ENCODE measurements at places on chromosomes 3 and 15.
A peak's percentile ranks its signal among the peaks of the same experiment; 100 is the strongest.

DNA sequence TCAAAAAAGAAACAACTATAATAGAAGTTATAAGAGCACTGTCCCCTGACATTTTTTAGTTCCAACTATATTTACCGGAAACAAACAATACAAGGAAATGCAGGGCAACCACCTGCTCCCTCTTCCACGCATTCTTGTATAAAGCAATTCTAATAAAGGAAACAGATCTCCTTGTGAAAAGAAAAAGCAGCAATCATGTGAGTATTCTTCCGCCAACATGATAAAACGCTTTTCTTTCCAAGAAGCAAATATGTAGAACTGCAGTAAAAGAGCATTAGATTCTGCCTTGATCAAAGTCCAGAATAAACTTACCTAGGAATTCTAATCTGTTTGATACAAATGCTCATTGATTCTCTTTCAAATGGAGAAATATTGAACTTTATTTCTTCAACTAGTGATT, 230.3 kb downstream of the CNTN3 start:
- no peak for DNase-seq

GRCh38 chr15:75479670-75480069, 28.2 kb upstream of the SIN3A start:
- DNase-seq = no peak

- DNase-seq = no peak
Measured at GRCh38 chr3:25056036-25056755, 371.9 kb upstream of the RARB start.

- peak; percentile 20 for DNase-seq
Measured at GRCh38 chr15:74725845-74726773, 781 bp upstream of the CYP1A1 start.

DNA sequence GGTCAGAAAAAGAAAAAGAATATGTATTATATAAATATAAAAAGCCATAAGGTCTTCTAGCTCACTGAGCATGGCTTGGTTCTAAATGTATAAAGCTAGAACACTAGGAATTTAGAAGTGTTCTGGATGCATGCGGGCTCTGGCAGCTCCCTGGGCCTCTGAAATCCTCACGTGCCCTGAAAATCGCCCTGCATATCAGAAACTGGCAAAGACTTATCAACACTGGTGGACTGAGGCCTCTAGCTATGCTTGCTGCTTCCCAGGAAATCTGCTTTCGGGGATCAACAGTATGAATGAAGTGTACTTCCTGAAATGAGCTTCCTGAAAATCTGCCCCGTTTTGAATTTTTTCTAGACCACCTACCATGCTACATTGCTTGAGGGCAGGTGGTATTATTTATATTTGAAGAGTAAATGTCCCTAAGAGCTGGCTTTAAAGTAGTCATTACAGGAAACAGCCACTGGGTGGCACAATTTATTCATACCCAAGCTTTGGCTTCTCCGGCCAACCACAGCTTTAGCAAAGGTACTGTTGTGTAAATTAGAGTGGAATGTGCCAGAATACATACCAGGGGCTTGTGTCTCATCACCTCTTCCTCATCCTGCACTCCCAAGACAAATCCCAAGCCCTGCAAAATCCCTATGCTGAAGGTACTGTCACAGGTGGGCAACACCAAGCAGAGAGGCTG, 17.7 kb downstream of the CRTAP start:
- DNase-seq = no peak

- no peak for DNase-seq
Measured at GRCh38 chr3:7964899-7965298, 536.7 kb upstream of the LMCD1 start.

- no peak for DNase-seq
Measured at GRCh38 chr3:132822266-132822665, 100.1 kb upstream of the NPHP3 start.

GRCh38 chr3:189563853-189564563, 67.2 kb upstream of the TP63 start:
- no peak for DNase-seq

GRCh38 chr3:71987828-71988227, 202.9 kb upstream of the PROK2 start:
- DNase-seq = no peak

DNA sequence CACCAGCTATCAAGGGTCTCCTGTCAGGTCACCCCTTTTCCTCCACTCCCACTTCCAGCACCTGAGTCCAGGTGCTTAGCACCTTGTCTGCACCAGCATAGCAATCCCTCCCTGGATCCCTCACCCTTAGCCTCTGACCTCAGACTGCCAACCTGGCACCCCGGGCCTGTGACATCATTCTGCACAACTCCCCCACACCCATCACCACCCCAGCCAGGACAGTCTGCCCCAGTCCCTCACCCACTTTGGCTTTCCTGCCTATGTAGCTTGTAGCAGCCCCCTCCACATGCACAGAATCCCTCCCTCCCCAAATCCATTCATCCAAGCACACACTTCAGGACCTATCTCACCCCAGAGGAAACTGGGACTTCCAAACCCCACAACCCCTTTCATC, 819 bp upstream of the PLXNB1 start:
- DNase-seq = peak; percentile 12

GRCh38 chr15:78928616-78929093, 16.2 kb downstream of the CTSH start:
- no peak for DNase-seq

DNA sequence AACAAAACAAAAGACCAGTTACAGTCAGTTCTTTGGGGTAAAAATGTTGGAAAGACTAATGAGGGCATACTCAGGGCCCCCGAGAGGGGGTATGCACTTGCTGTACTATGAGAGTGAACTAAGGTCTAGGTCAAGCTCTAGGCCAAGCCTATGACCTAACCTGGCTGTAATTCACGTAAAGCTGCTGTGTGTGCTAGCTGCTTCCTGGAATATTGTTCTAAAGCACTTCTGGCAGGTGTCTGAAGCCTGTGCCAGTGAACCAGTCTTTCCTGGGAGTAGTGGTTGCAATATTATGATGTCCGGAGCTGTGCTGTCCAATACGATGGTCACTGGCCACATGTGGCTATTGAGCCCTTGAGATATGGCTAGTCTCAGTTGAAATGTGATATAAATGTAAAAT, 13.1 kb upstream of the CX3CR1 start:
- DNase-seq = no peak

DNA sequence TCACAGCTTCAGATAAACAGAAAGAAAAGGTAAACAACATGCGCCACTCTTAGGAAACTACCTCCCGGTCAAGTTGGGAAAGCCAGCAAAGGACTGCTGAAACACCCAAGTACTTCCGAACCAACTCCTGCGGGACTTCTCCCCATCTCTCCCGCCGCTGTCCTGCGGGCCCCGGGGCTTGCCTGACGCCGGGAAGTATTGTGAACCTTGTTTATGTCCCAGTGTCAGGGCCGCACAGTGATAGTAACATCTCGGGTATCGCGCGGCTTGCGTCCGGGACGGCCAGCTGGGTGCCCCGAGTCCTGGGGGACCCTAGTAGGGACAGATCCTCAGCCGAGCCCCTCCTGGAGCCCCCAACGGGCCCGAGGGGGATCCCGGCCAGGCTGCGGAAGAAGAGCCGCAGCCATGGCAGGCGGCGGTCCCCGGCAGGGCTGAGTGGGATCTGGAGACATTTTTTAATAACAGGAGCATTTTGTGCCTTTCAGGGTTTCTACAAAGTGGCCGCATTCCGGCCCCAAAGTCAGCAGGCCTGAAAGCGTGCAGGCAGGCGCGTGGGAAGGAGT, 756 bp downstream of the CLPX start:
- peak; percentile 30 for DNase-seq

GRCh38 chr3:186083746-186084145, 25.1 kb downstream of the ETV5 start:
- no peak for DNase-seq

DNA sequence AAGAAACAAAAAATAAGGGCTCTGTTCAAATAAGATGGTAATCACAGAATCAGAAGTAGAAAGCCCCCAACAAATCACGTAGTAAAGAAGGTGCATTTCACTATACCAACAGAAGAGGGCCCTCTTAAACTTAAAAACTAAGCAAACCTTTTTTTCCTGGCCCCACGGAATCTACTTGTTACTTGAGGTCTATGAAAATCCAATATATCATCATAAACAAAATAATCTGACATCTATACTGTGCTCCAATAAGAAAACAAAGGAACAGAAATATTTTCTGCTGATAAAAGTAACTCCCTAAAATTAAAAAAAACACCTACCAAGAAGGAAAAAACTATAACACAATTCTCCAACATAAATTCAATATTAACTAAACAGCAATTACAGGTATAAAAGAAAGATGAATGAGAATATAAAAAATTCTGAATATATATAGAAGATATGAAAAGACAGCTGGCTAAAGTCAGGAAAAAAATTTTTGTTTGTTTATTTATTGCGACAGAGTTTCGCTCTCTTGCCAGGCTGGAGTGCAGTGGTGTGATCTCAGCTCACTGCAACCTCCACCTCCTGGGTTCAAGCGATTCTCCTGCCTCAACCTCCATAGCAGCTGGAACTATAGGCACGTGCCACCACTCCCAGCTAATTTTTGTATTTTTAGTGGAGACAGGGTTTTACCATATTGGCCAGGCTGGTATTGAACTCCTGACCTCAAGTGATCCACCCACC, 81.8 kb downstream of the CLASP2 start:
- DNase-seq = no peak

- DNase-seq = no peak
Measured at GRCh38 chr15:49751191-49751590, 130.3 kb downstream of the DTWD1 start.

GRCh38 chr3:50171540-50172301, 16.6 kb downstream of the SEMA3F start:
- DNase-seq = no peak

DNA sequence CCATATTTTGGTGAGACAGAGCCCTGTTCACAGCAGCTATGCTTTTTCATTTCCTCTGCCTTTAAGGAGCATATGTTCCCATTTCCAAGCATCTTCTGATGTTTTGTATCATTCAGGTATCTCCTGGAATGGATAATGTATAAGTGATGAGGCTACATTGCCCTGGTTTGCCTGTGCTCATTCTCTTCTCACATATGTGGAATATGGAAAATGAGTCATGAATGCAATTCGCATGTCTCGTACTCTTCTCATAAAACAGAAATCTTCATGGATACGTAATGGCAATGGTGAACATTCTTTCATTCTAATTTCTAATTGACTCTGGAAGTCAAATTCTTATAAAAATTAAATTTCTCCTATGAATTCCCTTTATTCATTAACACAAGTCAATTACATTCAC, 143.1 kb downstream of the CDIN1 start:
- no peak for DNase-seq

- no peak for DNase-seq
Measured at GRCh38 chr3:156291272-156292123, 171.1 kb downstream of the KCNAB1 start.

- DNase-seq = no peak
Measured at GRCh38 chr3:53167418-53168174, 6.6 kb downstream of the PRKCD start.

DNA sequence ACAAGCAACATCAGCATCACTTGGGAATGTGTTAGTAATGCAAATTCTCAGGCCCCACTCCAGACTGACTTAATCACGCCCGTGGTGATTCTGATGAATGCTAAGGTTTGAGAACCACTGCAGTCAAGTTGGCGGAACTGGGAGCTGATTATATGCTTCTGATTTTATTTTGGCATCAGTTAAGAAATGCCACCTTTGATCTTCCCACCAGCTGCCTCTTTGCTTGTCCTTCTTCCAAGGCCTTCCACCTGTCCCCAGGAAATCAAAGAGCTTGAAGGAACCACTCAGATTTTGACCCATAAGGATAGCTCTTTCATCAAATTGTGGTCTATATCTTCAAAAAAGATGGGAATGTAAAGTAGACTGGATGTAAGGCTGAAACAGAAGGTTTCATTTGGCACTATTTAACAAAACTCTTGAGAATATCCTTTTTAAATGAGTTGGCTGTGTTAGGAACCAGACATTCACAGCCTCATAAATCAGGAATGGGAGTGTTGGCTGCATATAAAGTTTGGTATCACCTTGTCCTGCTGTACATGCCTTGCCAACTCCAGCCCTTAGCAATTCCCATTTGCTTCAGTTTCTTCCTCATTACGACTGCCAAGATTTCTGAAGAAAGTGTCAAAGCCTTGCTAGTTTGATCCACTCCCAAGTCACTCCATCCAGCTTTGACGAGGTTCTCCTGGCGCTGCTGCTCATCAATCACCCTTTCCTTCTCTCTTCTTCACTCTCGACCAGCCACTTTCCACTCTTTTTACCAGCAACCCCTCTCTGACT, 125.8 kb upstream of the NPHP3 start:
- DNase-seq = no peak

DNA sequence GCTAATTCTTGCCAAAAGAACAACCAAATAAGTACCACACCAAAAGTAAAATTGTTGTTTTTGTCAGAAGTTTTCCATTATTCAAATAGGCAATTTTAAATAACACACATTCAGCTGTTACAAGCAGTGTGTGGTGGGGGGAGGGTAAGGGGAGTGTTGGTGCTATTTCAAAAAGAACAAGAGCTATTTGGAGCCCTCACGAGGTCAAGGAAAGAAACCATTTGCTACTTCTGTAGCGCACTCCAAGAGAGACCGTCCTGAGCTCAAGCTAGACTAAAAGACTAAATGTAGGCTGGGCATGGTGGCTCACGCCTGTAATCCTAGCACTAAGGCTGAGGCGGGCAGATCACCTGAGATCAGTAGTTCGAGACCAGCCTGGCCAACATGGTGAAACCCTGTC, 21.2 kb upstream of the IGF2BP2 start:
- no peak for DNase-seq

GRCh38 chr3:104825116-104825515, 541.6 kb upstream of the ALCAM start:
- DNase-seq = no peak

- DNase-seq = no peak
Measured at GRCh38 chr3:182315313-182315712, 478.0 kb upstream of the ATP11B start.

- no peak for DNase-seq
Measured at GRCh38 chr3:112888381-112889085, 41.9 kb upstream of the CD200R1L start.

DNA sequence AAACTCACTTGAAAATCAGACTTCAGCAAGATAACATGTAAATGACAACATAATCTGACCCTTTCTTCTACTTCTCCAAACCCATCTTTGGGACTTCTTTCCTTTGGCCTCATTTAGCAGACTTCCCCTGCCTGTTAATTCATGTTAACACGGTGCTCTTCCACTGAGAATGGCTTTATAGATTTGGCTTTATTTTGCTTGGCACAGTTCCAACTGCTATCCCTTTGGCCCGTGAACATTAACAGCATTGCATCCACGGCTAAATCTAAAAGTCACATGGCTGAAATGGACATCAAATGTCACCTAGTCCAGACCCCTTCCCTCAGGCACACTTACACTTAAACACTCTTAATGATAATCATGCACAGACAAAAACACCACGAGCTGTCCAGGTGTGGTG, 3.8 kb downstream of the ZMAT3 start:
- no peak for DNase-seq

- no peak for DNase-seq
Measured at GRCh38 chr3:18222686-18223085, 202.5 kb downstream of the SATB1 start.

DNA sequence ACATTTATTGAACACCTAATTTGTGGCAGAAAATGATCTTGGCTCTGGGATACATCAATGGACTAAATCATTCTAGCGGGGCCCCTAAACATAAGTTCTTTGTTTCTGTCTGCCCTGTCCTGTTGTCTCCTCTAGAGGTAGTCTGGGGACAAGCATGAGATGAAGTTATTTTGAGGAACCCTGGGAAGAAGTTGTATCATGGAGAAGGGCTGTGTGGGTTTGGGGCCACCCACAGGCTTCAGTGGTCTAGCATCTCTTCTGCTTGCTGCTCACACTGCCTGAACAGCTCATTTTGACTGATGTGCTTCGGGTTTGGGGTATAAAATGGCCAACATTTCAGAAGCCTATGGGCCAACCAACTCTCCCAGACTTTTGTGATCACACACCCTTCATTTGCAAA, 50.3 kb upstream of the OSBPL11 start:
- no peak for DNase-seq
